Brain (organoid and tissue), 16 donors: ENCODE measurements at places on chromosomes 7 and 10. TPM values are rescaled to one million over a fixed set of nuclear protein-coding genes. Genes with fewer than 3 reads are reported as not detected.
A peak's percentile ranks its signal among the peaks of the same experiment; 100 is the strongest.

CALHM2 gene
- polyA plus RNA-seq = 29.1 TPM

- no peak for DNase-seq
Observed at GRCh38 chr7:138317044-138317596, 142.9 kb upstream of the TRIM24 start.

- DNase-seq = peak; percentile 71
Observed at GRCh38 chr7:7870555-7870954, 98.0 kb upstream of the GLCCI1 start.

PRKCQ gene
- polyA plus RNA-seq = 5.1 TPM

SCART1 gene
- polyA plus RNA-seq = not detected

DNA sequence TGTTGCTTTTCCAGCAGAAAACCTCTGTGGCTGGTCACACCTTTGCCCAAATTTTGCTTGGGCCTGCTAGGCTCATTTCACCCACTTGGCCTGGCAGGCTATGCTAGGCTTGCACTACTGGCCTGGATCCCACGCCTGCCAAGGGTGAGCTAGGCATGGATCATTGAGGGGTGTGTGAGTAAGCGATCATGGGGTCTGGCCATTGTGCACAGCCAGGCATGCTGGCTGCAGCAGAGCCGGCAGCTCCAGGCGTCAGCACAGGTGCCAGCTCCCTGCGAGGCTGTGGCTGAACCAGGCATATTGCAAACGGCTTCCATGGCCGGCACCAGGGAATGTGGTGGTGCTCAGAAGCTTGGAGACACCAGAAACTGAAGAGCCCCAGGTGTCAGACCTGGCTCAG is 19.2 kb downstream of the CFAP70 start:
- no peak for DNase-seq
